Naive thymus-derived CD4-positive, alpha-beta T cell (primary cell): ENCODE measurements at places on chromosomes 2 and 18. TPM values are rescaled to one million over a fixed set of nuclear protein-coding genes. Genes with fewer than 3 reads are reported as not detected.

- no peak overlapping the region for H3K4me3 ChIP-seq
- no peaks in the 10 kb centered on the region for H3K36me3 ChIP-seq
- no peak overlapping the region for H3K27ac ChIP-seq
- DNase-seq, result no peak
Measured at GRCh38 chr2:159380685-159381239, 94.3 kb upstream of the WDSUB1 start.

DNA sequence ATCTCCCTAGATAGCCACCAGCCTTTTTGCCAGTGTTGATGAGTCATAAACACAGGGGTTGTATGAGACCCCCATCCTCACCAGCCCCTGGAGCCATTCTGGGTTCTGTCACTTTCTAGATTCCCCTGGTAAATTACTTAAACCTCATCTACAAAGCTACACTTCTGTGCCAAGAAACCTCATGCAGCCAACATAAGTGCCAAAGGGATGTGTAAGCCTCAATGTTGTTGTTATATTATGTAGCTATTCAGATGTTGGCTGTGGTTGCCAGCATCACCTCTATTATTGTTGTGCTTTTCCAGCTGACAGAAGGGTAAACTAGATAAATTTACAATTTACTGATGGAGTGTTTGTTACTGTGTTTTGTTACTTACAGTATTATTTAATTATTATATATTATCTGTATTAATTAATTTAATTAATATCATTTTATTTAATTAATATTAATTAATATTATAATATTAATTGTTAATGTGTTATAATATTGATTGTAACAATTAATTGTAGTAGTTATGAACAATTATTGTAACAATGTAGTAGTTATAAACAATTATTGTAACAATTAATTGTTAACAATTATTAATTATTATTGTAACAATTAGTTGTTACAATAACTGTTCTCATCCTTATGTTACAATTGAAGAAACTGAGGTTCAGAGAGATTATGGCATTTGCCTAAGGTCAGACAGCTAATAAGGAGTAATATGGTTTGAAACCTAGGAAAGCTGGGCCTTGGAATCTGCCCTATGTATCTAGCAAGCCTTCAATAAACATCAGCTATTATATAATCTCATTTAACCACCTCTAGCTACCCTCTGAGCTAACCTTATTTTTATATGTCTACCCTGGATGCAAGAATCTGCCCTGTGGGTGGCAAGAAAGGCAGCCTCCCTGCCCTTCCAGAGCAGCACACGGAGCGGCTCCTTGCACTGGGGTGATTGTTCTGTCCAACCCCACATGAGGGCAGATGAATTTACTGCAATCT, 36.1 kb downstream of the PSTPIP2 start:
- no peaks in the 10 kb centered on the region for H3K27me3 ChIP-seq
- DNase-seq, result no peak
- peaks cover 9% of the 10 kb centered on the region for H3K4me1 ChIP-seq
- no peak overlapping the region for H3K4me3 ChIP-seq
- no peak overlapping the region for H3K27ac ChIP-seq

DNA sequence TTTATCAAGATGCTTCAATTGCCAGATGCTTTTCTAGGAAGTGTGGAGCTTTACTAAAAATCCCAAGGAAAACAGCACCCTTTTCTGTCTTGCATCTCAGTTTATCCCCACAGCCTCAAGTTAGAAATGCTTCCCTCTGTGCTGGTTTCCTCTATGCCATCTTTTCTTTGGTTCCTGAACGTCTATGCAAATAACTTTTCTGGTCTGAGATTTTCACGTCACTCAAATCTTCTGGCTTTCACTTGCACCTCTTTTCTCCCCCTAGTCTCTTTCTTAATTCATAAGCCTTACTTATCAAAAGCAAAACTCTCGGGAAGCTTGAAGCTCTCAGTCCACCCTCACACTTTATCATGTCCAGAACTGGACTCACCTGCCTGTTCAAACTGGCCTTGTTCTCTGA, 33.9 kb downstream of the ARHGAP25 start:
- peak overlapping the region; percentile 82 for H3K27ac ChIP-seq
- H3K27me3 ChIP-seq, result no peaks in the 10 kb centered on the region
- peaks cover 97% of the 10 kb centered on the region for H3K4me1 ChIP-seq
- DNase-seq, result no peak

KYNU gene
- 23.4 TPM for total RNA-seq

- H3K4me3 ChIP-seq, result no peak overlapping the region
- no peaks in the 10 kb centered on the region for H3K36me3 ChIP-seq
Measured at GRCh38 chr18:845152-845819, 33.2 kb upstream of the YES1 start.

HAAO gene
- total RNA-seq, result 1.8 TPM

PROC gene
- 0.64 TPM for total RNA-seq

DNA sequence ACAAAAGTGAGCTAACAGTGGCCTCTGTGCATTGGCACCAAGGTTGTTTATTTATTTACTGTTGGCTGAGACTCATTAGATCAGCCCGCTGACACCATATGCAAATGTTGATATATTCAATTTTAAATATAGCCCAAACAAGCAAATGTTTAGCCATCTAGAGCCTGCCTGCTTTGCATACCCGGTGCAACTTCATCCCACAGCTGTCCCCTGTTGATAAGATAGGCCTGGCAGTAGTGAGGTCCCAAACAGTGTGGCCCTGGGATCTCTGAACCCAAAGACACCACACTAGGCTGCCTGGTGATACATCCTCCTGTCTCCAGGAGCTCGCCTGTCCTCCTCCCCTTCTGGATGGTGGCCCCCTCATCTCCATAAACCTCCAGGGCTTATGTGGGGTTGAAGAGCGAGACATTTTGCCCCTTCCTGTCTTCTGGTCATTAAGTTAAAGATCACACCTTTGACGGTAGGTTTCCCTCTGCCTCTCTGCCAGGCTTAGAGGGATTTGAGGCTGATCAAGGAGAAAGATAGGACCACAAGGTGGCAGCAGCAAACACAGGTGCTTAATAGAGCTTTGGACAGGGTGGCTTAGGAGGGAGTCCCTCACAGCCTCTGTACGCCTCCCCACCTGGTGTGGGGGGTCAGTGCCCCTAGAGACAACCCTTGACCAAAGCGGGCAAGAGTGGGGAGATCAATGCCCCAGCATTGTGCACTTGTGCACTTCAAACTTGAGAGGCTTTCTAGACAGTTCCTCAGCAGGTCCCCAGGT, 23.7 kb upstream of the MYO5B start:
- H3K36me3 ChIP-seq, result no peaks in the 10 kb centered on the region
- H3K27ac ChIP-seq, result no peak overlapping the region
- no peaks in the 10 kb centered on the region for H3K4me1 ChIP-seq
- no peak overlapping the region for H3K4me3 ChIP-seq
- H3K27me3 ChIP-seq, result no peaks in the 10 kb centered on the region

DNA sequence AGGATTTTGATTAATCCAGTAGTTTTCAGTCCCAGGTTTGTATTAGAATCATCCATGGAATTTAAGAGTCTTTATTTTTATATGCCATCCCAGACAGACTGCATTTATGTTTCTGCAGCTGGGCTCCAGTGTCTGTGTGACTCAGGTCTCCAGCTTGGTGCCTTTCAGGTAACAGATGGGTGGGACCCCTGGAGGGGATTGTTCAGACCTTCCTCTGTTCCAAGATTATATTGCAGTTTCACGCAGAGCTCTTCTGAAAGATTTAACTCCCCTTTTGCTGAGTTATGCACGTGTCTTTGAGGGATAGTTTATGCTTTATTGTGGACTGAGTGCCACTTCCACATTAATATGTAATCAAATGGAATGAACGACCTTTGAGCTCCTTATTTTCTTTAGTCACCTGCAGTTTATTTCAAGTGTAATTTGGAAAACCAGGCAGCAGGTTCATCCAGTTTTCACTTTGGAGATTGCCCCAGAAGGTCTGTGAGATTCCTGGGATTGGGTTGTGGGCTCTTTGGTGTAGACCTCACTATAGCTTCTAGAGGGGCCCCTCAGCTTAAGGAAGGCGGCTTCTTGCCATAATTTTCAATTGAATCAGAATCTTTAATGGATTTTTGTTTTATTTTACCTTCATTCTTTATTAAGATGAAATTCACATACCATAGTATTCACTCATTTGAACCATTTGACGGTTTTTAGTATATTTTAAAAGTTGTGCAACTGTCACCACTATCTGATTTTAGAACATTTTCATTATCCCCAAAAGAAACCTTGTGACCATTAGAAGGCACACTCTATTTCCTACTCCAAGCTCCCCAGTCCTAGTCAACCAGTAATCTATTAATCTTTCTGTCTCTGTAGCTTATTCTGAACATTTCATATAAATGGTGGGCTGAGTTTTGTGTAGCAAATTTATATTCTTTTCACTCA, 135.0 kb downstream of the WDSUB1 start:
- H3K4me3 ChIP-seq, result no peak overlapping the region
- H3K27me3 ChIP-seq, result no peaks in the 10 kb centered on the region
- no peak for DNase-seq
- no peak overlapping the region for H3K27ac ChIP-seq
- no peaks in the 10 kb centered on the region for H3K36me3 ChIP-seq
- no peaks in the 10 kb centered on the region for H3K4me1 ChIP-seq

DNA sequence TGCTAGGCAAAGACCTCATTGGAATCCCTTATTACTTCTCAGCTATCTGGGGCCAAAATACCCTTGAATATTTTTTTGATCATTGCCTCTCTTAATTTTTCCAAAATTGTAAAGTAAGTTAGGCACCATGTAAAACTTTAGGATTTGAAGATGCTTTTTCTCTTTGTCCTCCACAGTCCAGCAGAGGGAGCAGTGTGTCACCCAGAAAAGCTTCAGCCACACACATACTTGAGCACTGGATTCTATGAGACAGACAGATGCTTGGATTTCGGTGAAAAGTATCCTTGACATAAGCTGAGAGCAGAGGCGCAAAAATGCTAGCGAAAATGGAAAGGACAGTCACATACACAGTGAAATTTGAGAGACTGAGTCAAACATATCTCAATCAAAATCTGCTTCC, 74.7 kb upstream of the KCNJ3 start:
- H3K4me1 ChIP-seq, result no peaks in the 10 kb centered on the region
- H3K27me3 ChIP-seq, result no peaks in the 10 kb centered on the region
- no peak overlapping the region for H3K4me3 ChIP-seq
- no peak for DNase-seq

DNA sequence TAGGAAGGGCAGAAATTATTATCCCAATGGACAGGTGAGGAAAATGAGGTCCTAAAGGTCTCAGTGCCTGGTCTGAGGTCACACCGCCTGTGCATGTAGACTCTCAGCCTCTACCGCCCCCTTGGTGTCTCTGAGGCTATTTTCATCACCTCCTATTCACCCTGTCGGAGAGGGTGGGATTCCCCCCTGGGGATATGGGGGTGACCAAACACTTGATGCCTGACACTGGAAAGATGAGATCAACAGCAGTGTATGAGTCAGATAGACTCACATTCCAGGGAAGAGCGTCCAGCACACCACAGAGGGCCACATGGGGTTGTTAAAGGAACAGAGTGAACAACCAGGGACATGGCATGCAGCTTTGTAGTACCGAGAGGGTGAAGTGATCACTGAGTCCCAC, 199.7 kb downstream of the SMAD2 start:
- H3K36me3 ChIP-seq, result no peaks in the 10 kb centered on the region
- no peak for DNase-seq
- no peaks in the 10 kb centered on the region for H3K27me3 ChIP-seq
- H3K4me3 ChIP-seq, result no peak overlapping the region

PSMA8 gene
- 0.70 TPM for total RNA-seq

KIF5C gene
- total RNA-seq, result 3.6 TPM

DNA sequence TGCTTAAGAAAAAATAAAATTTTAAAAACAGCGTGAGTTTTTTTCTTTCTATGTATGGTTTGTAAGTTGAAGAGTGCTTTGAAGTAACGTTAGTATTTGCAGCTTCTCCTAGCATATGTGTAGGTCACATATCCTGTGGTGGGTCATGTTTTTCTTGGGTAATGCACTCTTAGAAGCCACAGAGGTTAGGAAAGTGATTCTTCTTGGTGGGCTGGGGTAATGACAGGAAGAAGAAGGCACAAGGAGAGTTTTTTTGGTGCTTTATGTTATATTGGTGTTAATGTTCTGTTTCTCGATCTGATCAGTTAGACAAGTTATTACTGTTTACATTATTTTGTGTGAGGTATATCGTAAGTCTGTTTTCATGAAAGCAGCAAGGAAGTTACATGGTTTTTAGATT, 109.0 kb downstream of the ICA1L start:
- DNase-seq, result peak; percentile 68
- H3K27ac ChIP-seq, result peak overlapping the region; percentile 52
- no peaks in the 10 kb centered on the region for H3K36me3 ChIP-seq
- H3K4me1 ChIP-seq, result peaks cover 27% of the 10 kb centered on the region

GRCh38 chr2:81324046-81324445, 1019.5 kb upstream of the LRRTM1 start:
- no peaks in the 10 kb centered on the region for H3K4me1 ChIP-seq
- no peak for DNase-seq
- no peaks in the 10 kb centered on the region for H3K36me3 ChIP-seq
- H3K27me3 ChIP-seq, result no peaks in the 10 kb centered on the region
- H3K27ac ChIP-seq, result no peak overlapping the region
- no peak overlapping the region for H3K4me3 ChIP-seq

DNA sequence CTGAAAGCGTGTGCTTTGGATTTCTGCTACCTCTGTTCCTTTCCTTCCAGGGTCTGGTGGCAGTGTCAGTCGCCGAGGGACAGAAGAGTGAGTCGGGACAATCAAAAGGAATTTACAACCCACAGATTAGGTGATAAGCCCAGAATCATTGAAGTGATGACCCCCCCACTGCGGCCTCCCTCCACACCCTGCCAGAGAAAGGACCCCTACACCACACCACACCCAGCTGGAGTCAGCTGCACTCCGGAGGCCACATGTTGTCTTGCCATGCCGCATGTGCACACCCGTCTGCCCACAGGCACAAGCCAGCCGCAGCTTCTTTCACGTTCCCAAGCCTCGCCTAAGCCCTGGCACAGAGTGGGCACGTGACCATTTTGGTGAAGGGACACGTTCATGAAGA, 366.8 kb upstream of the SALL3 start:
- no peak overlapping the region for H3K27ac ChIP-seq
- H3K4me1 ChIP-seq, result no peaks in the 10 kb centered on the region
- H3K4me3 ChIP-seq, result no peak overlapping the region
- DNase-seq, result no peak

DNA sequence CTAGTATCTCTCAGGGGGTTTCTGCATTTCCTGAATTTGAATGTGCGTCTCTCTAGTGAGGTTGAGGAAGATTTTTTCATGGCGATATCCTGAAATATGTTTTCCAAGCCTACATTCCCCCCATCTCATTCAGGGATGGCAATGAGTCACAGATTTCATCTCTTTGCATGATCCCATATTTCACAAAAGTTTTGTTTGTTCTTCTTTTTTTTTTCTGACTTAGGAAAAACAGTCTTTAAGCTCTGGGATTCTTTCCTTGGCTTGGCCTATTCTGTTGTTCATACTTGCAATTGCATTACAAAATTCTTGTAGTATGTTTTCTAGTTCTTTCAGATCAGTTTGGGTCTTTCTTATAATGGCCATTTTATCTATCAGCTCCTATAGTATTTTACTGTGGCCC, 136.5 kb downstream of the DSEL start:
- no peaks in the 10 kb centered on the region for H3K27me3 ChIP-seq
- H3K36me3 ChIP-seq, result no peaks in the 10 kb centered on the region
- DNase-seq, result no peak

KLHL14 gene
- not detected in 2 replicates for total RNA-seq

TXNDC2 gene
- total RNA-seq, result not detected

TACR1 gene
- total RNA-seq, result 0.24 TPM
